ENCODE measurements at places on chromosomes 7 and 10. TPM values are rescaled to one million over a fixed set of nuclear protein-coding genes. Genes with fewer than 3 reads are reported as not detected.

DRGX gene
- total RNA-seq = not detected

OR2A1 gene
- not detected for total RNA-seq

STOX1 gene
- total RNA-seq = 1.6 TPM

FAM237B gene
- not detected for total RNA-seq

RET gene
- total RNA-seq = 0.02 TPM

GLI3 gene
- 2.9 TPM for total RNA-seq

All from NCI-H460 (cell line).